ENCODE measurements at places on chromosomes 1 and 21.

DNA sequence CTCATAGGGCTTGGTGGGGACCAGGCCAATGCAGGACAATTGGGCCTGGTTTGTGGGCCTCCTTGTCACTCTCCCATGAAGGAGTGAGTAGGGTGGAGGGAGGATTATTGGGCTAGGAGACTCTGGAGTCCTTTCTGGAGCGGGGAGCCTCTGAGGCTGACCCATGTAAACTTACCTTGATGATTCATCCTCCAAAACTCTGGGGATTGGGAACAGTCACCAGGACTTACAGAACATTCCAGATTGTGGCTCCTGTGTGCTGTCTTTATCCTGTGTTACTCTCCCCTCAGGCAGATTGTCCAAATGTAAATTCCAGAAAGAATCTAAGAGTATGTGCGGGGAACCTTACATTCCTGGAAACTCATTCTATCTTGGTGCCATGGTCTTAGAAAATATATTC lies 197.6 kb downstream of the CAMTA1 start:
- DNase-seq: no peak

DNA sequence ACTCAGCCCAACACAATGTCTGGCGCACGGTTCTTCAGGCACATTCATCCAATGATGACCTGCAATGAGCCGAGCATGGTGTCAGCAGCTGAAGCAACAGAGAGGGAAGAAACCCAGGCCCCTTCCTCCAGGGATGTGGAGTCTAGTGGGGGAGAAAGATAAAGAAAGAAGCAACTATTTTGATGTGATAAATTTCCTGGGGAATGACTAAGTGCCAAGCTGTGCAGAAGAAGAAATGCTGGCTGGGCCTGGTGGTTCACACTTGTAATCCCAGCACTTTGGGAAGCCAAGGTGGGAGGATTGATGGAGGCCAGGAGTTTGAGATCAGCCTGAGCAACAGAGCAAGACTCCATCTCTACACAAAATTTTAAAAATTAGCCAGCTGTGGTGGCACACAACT lies 561.8 kb downstream of the KIF26B start:
- DNase-seq: peak; percentile 15

DNA sequence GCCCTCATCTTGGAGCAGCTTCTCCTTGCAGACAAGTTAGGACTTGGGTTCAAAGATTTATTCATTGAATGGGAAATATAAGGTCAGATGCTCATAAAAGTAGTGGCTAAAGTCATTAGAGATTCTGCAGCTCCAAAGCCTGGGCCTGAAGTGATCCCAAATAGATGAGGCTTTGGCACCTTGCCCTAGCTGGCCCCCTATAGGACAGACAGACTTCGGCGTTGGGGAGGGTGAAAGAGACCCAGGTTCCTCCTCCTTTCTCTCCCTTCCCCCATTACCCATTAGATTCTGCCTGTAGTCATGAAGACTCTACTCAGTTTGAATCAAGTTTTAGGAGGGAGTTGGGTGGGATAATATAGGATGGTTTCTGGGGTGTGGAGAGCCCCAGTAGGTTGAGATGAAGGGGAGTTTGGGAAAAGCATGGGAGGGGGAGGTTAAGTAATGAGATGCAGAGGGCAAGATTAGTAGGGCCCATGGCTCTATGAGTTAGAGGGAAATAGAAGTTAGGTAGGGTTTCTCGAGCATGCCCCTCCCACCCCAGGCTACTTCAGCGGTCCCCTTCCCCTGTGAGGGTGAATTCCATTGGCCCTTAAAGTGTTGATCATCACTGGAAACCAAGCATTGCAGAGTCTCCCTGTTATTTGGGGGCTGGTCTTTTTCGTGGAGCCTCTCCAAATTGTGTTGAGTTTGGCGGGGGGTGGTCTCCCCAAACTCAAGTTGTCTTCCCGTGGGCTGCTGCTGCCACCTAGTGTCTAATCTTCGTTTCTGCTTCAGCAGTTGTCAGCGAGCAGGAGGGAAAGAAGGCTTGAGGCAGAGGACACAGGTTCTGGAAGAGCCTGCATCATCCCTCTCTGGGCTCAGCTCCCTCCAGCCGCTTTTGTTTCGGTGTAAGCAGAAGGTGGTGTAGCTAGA lies 2.1 kb upstream of the AHDC1 start:
- peak; percentile 67 for DNase-seq

DNA sequence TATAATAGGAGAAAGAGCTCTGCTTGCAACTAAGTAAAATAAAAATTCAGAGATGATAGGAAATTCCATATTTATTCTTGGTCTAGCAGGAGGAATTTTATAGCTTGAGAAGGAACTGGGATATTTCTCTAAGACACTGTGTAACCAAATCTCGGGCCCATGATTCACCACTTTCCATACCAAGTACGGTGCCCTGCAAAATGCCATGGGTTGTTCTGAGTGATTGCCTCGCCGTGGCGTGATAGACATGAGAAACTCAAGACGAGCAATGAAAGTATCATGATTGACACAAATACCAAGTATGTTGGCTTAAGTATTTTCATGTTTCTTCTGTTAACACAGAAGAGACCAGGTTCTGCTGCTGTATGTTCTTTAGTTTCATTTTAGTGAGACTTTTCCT lies 167.2 kb downstream of the LMO4 start:
- no peak for DNase-seq

Data from EH (cell line).